ENCODE measurements at places on chromosomes 2 and 18. TPM values are rescaled to one million over a fixed set of nuclear protein-coding genes. Genes with fewer than 3 reads are reported as not detected.

The AQP12B gene
- total RNA-seq: not detected

The ASB18 gene
- total RNA-seq: not detected

The RMDN2 gene
- total RNA-seq: 7.4 TPM

The REG3G gene
- not detected for total RNA-seq

The GAREM2 gene
- 5.6 TPM for total RNA-seq

The SMYD1 gene
- total RNA-seq: not detected

The ANKRD30BL gene
- not detected for total RNA-seq

The FOSL2 gene
- total RNA-seq: 311 TPM

The LINC00305 gene
- not detected for total RNA-seq

The MORN2 gene
- 15.5 TPM for total RNA-seq

DNA sequence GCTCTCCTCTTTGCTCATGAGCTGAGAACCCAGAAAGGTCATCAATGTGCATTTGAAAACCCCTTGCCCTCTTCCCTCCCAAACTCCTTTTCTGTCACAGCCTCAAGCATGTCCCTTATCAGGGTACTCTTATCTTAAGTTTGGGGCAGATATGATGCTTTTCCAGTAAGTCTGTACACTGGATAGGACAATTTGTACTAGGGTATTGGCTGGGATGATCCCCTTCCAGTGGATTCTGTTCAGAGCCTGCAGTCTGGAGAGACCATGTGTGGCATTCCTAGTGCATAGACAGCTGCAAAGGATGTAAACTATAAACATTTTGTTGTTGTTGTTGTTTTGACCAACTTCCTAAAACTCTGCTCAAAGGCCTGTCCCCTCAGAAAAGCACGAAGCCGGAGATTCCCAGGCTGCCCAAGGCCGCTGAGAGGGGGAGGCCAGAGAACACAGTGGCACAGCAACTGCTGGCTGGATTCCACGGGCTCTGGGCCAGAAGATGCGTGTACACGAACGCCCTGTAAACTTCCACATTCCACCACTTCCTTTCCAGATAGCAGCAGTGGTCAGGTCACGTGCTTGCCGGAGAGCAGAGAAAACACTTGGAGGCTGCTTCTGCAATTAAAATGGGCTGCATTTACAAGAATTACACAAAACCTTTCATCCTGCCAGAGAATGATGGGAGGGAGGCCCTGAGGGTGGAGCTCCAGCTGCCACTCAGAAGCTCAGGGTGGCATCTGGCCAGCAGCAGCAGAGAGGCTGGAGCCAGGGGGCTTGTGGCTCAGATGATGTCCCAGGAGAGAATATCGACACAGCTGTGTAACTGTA lies 42.1 kb downstream of the BMP10 start:
- DNase-seq: peak; percentile 88

GRCh38 chr2:119671016-119671415 lies 8.0 kb upstream of the TMEM177 start:
- DNase-seq: no peak

DNA sequence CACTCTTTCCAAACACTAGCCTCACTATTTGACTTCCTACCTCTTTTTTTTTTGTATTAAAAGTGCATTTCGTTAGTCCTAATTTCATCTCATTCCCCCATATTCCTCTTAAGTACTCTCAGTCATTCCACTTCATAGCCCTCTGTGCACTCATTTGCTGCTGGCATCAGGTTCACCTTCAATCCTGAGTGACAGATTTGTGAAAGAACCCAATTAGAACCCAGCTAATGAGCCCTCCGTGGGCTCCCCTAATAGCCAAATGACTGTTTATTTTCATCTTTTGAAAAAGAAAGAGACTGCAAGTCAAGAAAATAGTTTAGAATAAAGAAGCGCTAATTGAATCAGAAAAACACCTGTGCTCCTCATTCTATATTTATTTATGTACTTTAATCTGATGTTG lies 512.1 kb upstream of the LRATD1 start:
- DNase-seq: no peak

DNA sequence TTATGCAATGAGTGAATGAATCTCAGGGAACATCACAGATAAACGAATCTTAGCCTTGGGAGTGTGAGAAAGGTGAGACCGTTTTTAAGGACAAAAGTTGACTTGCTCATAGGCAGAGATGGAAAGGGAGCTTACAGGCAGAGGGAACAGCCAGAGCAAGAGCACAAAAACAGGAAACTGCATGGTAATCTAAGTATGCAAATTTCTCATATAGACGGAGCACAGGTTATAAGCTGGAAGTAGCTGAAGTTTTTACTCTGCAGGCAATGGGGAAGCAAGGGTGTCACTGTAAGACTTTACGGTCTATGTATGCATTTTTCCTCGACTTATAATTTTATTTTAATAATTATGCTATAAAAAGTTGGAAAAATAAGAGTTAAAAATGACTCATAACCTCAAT lies 44.8 kb upstream of the STRN start:
- DNase-seq: no peak

GRCh38 chr2:33907866-33908265 lies 308.8 kb upstream of the FAM98A start:
- DNase-seq: no peak

DNA sequence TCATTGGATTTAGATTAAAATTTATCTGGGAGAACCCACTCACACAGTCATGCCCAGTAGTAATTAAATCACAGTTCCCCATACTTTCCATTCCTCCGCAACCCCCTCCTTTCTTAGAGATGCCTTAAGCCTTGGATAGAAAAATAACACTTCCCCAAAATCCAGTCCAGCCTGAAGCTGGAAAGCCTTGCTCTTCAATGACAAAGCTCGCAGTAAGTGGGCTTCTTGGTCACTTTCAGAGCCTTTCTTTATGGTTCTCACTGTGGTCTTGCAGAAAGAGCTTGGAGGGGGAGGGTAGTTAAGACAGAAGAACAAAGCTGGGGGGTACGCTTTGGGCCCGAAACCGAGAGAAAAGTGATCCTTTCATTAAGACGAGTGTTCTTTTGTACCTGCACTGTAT lies 802.1 kb upstream of the POU3F3 start:
- no peak for DNase-seq

- DNase-seq: no peak
Observed at GRCh38 chr2:159187106-159187505, 99.4 kb downstream of the WDSUB1 start.

- no peak for DNase-seq
Observed at GRCh38 chr2:235162082-235162836, 210.4 kb downstream of the SH3BP4 start.

GRCh38 chr2:191318729-191319078 lies 73.5 kb downstream of the MYO1B start:
- no peak for DNase-seq

DNA sequence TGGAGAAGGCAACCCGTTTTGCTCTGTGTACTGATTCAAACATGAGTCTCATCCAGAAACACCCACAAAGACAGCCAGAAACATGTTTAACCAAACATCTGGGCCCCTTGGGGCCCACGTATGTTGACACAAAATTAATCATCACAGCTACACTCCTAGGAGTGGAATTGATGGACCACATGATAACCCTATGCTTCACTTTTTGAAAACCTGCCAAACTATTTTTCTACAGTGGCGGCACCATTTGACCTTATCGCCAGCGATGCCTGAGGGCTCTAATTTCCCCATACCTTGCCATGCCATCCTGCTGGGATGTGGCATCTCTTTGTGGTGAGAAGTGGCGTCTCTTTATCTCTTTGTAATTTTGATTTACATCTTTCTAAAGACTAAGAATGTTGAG lies 38.5 kb downstream of the PSMG2 start:
- no peak for DNase-seq

GRCh38 chr2:177072090-177072489 lies 140.5 kb upstream of the HNRNPA3 start:
- DNase-seq: no peak

DNA sequence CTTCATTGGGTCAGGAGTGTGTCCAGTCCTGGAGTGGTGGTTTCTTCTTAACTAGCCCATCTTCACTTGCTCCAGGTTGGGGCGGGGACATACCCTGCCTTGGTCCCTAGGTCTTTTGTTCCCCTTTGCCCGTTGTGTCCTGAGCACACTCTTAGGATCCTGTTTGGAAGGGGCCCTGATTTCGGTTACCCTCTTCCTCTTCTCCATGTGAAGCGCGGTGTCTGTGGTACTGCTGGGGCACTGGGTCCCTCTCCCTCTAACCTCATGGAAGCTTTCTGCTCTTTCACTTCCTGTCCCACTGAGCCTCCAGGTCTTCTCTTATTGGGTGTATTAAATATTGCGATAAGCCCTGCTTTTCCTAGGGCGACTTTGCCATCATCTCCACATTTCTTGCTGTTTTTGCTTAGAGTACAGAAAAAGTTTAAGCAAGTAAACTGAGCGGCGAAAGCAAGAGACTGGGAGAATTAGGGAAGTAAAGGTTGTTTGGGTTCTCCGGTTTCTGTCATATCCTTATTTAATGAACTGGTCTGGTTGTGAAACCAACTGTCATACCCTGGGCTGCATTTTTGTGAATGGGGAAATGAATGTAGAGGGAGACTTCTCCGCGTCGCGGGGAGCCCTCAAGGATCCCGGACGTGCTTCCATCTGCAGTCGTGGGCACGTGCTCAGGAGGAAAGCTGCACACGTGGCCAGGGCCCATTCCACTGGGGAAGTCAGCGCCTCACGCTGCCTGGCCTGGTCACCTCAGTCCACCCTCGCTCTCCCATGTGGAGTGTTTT lies 73.8 kb upstream of the B3GNT7 start:
- no peak for DNase-seq

- DNase-seq: no peak
Observed at GRCh38 chr2:105454801-105455485, 56.1 kb upstream of the FHL2 start.

GRCh38 chr2:241726459-241726858 lies 8.0 kb upstream of the D2HGDH start:
- no peak for DNase-seq

GRCh38 chr2:135817951-135818350 lies 19.0 kb downstream of the LCT start:
- no peak for DNase-seq

- no peak for DNase-seq
Observed at GRCh38 chr2:132747046-132747445, 77.0 kb upstream of the LYPD1 start.

GRCh38 chr18:69349912-69350597 lies 50.6 kb upstream of the DOK6 start:
- DNase-seq: no peak
